AG04449 (cell line): ENCODE measurements at places on chromosomes 13 and 19.
A peak's percentile ranks its signal among the peaks of the same experiment; 100 is the strongest.

DNA sequence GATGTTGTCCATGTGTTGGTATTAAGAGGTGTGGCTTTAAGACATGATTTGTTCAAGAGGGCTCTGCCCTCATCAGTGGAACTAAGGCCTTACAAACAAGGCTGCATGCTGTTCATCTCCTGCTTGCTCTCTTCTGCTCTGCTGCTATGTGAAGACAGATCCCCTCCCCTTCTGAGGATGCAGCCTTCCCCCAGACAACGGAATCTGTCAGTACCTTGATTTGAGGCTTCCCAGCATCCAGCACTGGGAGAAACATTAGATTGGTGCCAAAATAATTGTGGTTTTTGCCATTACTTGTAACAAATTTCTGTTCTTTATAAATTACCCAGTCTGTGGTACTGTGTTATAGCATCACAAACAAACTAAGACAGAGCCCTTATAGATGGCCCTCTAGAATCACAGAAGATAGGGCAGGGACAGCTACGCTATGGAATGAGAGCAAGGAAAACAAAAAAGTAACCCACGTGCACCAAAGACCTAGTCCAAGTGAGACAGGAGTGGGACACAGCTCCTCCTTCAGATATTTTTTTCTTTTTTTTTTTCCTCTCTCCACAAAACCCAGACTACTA lies 151.5 kb upstream of the RXFP2 start:
- DNase-seq: no peak

DNA sequence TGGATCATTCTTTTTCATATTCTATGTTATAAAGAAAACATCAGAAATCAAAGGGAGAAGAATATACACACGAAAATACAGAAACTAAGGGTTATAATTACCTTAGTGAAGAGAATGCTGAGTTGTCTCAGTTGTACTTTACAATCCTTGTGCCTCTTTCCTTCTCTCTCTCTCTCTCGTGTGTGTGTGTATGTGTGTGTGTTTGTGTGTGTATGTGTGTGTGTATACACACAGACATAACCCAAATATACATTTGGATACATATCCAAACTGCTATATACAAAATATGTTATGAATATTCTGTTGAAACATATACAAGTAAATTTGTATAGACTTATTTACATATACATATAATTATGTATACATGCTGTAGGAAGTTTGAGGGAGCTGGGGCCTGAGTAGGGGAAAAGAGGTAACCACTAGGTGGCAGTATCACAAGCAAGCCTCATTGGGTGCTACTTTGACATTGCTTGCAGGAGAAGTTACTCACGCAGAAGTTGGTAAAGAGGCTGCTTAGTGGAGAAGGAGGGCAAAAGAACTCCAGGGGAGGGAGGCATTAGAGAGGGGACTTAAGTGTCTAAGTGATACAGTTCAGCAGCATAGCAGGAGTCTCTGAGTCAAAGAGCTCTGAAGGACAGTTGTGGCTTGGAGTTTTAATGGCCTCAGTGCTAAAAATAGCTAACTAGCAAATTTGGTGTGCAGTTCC lies 465.1 kb upstream of the PCDH20 start:
- DNase-seq: no peak

DNA sequence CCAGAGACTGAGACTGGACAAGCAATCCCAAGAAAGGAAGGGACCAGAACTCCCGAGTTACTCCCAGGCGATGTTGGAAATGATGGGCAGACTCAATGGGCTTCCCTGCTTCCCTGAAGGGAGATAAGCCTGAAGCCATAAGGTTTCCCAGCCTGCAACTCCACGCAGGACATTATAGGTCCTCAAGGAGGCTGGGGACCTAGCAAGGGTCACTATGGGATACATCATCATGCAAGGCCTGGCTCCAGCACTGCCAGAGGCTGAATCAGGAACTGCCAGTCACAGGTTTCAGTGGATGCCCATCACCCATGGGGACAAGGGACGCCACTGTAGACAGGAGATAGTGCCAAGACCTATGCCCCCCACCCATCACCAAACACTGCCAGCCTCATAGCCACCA lies 338.7 kb downstream of the IRS2 start:
- DNase-seq: no peak

- peak; percentile 93 for DNase-seq
Measured at GRCh38 chr13:33194820-33195692, 90.5 kb downstream of the STARD13 start.

GRCh38 chr13:105702441-105702840 lies 833.0 kb downstream of the EFNB2 start:
- DNase-seq: no peak

GRCh38 chr13:46992383-46992952 lies 95.6 kb upstream of the HTR2A start:
- no peak for DNase-seq

DNA sequence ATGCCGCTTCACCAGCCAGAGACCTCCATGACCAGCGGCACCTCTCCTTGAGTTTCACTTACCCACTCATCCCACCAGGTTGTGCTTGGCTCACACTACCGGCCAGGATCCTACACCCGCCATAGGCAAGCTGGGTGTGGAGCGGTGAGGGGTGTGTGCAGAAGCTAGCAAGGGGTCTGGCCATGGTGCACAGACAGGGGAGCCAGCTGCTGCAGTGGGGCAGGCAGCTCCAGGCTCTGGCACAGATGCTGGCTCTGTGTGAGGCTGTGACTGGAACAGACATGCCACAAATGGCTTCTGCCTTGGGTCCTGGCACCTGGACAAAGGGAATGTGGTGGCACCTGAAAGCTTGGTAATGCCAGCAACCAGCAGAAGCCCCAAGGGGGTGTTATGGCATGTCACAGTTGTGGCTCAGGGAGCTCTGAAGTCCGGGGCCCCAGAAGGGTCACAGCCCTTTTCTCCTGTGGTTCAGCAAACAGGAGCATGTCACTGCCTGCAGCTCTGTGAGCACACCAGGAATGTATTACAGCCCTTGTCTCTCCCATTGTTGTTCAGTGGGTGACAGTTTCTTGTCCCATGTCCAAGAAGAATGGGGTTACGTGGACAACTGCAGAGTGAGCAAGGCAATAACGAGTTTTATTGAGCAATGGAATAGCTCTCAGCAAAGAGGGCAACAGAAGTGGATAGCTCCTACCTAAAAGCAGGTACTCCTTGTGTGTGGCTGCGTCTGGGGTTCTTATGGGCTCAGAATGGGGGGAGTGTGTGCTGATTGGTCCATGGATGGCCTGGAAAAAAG lies 2791.0 kb upstream of the PCDH20 start:
- DNase-seq: no peak

GRCh38 chr19:48492925-48493717 lies 18.5 kb downstream of the LMTK3 start:
- DNase-seq: peak; percentile 78

DNA sequence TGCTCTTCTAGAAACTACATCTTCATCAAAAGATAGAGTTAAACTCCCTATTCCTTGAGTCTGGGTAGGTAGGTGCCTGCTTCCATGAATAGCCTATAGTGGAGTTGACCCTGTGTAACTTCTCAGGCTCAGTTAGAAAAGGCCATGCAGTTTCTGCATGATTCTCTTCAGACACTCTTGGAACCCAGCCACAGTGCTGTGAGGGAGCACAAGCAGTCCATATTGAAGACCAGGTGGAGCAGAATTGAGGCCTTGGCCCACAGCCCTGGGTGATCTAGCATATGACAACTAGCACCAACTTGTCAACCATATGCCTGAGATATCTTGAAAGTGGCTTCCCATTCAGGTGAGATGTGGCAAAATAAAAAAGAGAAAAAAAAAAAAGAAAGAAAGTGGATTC lies 10.3 kb upstream of the PAN3 start:
- no peak for DNase-seq

- no peak for DNase-seq
Measured at GRCh38 chr13:112130418-112130817, 63.5 kb downstream of the SOX1 start.

GRCh38 chr13:42821437-42821836 lies 40.1 kb downstream of the FAM216B start:
- DNase-seq: no peak

- no peak for DNase-seq
Measured at GRCh38 chr13:98223741-98224140, 46.7 kb upstream of the RNF113B start.

DNA sequence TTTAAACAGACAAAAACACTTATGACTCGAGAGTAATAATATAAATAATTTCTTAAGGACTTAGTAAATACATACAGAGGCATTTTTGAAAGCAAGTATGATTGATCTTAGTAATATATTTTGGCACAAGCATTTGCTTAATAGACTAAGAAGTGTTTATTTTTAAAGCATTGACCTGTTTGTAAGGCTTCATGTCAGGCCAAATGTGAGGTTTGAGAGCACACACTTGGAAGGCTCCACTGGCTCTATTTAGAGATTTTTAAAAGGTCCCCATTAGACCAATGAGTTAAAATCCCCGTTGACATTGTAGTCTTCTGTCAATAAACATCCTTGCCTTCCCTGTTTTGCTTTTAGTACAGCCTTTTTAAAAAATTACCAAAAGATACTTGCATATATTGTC lies 50.4 kb downstream of the ATP8A2 start:
- DNase-seq: no peak

- no peak for DNase-seq
Measured at GRCh38 chr13:100668408-100668807, 6.2 kb downstream of the TMTC4 start.

- DNase-seq: peak; percentile 89
Measured at GRCh38 chr13:37526710-37527473, 71.7 kb downstream of the POSTN start.

GRCh38 chr13:39490136-39490535 lies 112.9 kb downstream of the LHFPL6 start:
- no peak for DNase-seq

DNA sequence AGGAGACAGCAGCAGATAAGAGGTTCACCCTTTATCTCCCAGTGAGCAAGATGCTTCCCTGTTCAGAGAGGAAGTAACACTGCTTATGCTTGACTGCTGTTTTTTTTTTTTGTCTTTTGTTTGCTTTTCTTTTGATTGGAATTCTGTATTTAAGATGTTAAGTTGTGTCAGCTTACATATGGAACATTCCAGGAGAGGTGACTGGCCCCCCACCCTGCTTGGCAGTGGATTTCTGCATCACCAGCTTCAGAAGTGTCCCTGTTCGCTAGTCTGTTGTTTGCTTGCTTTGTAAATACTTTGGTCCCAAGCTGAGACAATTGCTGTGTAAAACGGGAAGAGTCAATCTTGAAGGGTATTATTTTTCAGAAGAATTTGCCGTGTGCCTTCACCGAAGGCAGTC lies 43.0 kb downstream of the IFT88 start:
- no peak for DNase-seq

DNA sequence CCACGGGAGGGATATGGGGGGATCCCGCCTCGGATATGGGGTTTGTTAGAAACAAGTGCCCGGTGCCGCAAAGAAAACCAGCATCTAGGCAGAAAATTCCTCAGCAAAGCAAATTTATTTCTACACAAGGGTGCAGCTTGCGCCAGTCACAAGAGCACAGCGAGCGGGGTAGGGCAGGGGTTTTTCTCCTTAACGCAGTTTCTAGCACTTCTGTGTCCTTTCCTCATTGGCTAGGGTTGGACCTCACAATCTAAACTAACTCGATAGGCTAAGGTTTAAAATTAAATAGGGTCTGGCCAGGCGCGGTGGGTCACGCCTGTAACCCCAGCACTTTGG lies 595 bp downstream of the ZNF440 start:
- DNase-seq: no peak

DNA sequence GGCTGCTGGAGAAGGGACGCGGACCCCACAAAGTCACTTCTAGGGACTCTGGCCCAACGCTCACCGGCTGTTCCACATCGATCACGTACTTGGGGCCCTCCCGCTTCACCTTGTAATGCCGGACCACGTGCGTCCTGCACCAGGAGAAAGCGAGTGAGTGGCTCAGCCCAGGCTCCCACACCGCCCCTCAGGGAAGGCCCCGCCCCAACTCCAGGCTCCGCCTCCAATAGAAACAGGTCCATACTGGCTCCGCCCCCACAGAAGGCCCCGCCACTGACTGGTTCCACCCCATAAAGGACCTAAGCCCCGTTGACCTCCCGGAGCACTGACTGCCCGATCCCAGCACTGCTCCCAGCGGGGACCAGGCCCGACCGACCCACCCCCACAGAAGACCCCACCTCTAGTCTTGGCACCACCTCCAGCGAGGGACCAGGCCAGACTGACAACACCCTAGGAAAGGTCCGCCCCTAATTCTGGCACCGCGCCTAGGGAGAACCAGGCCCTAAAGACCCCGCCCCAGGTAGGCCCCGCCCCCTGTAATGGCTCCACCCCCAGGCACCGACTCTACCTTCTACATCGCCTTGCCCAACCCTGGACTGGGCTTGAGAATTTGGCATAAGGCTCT lies 11.3 kb downstream of the STAP2 start:
- DNase-seq: no peak
